ENCODE measurements at places on chromosomes 16 and 17.

- peak; percentile 43 for DNase-seq
Measured at GRCh38 chr17:81310949-81311550, 15.9 kb upstream of the SLC38A10 start.

DNA sequence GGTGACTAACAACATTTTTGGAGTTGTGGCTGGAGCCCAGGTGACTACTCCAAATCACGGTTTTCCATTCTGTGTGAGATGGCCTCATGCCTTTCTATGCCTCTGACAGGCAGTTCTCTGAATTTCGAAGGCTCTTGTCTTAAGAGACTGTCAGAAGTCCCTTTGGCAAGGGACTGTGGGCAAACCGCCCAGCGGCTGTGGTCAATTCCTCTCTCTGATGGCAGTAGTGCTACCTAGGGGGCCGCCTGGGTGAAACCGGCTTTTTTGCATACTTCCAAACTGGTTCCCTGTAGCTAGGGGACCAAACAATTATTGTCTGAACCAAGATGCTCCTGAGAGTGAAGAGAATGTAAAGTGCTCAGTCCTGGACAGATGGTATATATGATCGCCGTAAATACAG lies 86.3 kb downstream of the SDR42E1 start:
- no peak for DNase-seq

- DNase-seq = no peak
Measured at GRCh38 chr17:73446617-73447016, 134.8 kb upstream of the CDC42EP4 start.

GRCh38 chr17:75914643-75915267 lies 10.1 kb upstream of the MRPL38 start:
- no peak for DNase-seq

GRCh38 chr16:11339075-11339474 lies 6.2 kb upstream of the RMI2 start:
- no peak for DNase-seq

- peak; percentile 76 for DNase-seq
Measured at GRCh38 chr16:3158510-3159314, 23.9 kb downstream of the ZNF213 start.

DNA sequence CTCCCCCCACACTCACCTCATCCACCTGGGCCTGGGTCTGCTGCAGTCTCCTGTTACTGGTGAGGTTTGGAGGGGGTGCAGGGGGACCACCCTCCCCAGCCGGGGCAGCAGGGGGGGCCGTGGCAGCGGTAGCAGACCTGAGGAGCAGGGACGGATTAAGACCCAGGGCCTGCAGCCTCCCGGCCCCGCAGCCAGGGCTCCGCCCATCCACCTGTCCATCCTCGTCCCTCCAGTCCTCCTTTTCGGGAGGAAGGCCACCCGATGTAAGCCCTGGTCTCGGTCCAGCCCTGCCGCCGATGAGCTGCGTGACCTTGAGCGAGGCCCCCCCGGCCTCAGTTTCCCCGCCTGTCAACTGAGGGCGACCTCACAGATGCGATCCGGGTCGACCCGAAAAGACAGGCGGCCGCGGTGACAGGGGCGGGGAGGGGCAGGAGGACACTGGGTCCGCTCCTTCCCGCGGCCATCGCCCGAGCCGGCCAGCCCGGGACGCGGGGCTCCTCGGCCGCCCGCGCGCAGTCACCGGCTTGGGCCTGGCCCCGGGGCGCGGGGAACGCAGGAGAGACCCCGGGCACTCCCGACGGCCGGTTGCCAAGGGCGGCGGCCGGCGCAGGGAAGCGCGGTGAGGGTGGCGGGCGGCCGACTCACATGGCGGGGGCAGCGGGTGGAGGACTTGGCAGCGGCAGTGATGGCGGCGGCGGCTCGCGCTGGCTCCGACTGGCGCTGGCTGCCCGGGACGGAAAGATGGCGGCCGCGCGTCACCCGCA lies at the start of gene VAMP2:
TSS of gene VAMP2 (minus strand) at position 716 of the 764 bp plus-strand sequence. CDS start at position 647, 69 bp downstream.
- DNase-seq = peak; percentile 75

DNA sequence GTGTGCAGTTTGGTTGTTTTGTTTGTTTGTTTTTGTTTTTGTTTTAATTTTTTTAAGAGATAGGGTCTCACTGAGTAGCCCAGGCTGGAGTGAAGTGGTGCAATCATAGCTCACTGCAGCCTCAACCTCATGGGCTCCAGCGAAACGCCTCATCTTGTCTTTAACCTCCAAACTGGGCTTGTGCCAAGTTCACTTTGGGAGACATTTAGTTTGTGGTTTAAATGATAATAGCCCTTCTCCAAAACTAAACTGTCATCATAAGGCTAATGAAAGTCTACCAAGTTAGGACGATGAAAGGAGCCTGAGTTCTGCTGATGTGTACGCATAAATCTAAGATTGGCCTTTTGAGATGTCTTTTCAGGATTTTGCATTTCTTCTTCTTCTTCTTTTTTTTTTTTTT lies 6.5 kb upstream of the CARD14 start:
- DNase-seq = no peak

DNA sequence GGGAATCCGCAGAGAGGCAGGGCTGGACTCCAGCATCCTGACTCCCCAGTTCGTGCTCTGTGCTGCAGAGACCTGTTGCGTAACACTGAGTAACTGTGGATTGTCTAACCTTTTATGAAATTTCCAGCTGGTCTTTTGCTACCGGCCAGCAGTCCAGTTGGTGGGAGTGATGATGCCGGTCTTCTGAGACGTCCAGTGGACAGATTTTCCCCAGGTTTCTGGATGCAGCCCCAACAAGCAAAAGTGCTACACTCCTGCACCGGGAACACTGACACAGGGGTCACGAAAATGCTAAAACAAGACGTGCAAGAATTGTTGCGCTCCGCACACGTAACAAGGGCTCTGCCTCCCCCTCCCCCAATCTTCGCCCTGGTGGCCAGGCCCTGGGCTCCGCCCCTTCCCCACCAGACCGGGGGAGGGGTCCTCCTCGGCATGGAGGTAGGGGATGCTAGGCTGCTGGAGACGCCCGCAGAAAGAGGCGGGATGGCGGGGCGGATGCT lies 701 bp upstream of the MRC2 start:
- no peak for DNase-seq
